Midbrain (tissue), 1 donor: ENCODE measurements at places on chromosomes 3 and 15.

GRCh38 chr15:101560722-101561583 lies 71.4 kb upstream of the PCSK6 start:
- DNase-seq, result no peak

- DNase-seq, result no peak
Measured at GRCh38 chr15:48577469-48577868, 68.0 kb downstream of the FBN1 start.

DNA sequence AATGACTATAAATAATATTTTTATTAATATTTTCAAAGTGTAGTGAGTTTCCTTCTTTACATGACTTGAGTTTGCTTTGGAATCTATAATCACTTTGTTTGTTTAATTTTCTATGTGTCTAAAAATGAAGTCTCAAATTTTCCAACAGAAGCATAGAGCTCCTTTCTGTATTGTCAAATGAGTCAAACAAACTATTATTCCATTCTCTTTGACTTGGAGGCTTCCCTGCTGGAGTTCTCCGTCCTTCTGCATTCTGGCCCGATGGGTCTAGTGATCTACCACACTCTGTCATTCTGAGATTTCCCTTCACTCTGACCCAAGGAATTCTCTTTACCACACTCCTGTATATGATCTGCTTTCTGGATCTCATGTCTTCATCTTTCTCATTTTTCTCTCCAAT lies 30.1 kb downstream of the POLR2M start:
- DNase-seq, result peak; percentile 15

GRCh38 chr3:39980781-39981180 lies 171.4 kb downstream of the MYRIP start:
- no peak for DNase-seq

DNA sequence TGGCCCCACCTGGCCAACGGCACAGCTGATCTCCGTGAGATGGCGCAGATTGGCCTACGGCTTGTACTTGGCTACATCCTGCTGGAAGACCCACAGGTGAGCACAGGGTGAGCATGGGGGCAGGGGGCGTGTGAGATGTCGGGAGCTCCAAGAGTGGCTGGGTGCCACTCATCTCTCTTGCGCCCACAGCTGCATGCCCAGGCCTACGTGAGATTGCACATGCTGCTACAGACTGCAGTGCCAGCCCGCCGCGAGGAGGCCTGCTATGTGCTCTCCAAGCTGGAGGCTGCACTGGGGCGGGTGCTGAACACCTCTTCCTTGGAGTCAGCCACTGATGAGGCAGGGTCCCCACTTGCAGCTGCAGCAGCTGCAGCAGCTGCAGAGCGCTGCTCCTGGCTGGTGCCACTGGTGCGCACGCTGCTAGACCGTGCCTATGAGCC lies 22.3 kb downstream of the NBEAL2 start:
- no peak for DNase-seq

DNA sequence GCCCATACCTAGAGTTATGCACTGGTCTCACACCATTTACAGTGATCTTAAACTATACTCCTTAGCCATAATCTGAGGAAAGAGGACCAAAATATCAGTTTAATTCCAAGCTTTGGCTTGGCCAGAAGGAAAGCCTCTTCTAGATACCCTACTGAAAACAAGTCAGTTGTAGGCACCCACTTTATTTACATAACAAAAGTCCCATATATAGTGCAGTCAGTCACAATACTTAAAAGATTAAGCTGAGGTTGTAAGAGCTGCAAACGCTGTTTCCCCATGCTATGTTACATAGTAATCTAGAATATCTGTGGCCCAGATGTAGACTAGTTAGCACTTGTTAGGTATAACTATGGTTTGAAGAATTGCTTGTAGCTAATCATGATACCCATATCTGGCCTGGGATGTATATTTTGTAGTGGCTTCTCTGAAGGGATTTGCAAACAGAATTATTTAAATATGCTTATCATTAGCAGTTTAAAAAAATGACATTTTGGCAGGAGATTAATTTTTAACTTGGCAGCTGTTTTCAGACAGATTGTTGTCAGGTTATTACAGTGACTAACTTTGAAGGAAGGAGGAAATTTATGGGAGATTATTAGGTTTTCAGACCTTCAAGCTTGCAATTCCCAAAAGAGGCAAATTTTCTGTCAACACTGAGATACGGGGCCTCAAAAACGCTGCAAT lies 160.4 kb upstream of the SLC2A2 start:
- DNase-seq, result no peak

- DNase-seq, result no peak
Measured at GRCh38 chr3:170154084-170154483, 27.4 kb downstream of the PHC3 start.

DNA sequence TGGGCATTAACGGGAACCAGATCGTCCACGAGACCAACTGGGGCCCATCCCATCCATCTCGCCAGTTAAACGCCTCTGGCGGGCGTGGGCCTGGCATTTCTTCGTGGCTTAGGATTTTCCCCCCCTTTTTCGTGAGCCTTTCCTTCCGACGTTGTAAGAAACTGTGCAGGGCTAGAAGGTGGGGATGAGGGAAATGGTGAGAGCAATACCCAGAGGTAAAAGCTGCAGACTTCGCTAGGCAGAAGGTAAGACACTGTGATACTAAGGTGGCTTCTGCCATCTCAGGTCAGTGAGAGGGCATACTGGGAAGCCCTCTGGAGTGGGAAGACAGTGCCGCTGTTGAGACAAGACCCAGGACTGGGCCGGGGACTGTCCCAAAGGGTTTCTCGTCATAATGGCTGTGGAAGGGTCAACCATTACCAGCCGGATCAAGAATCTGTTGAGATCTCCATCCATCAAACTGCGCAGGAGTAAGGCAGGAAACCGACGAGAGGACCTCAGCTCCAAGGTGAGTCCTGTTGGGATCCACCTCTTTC lies 666 bp downstream of the MAPKBP1 start:
- DNase-seq, result no peak

GRCh38 chr15:88664151-88664778 lies 25.4 kb downstream of the ISG20 start:
- DNase-seq, result peak; percentile 50

- no peak for DNase-seq
Measured at GRCh38 chr3:127680798-127681221, 8.1 kb downstream of the ABTB1 start.

DNA sequence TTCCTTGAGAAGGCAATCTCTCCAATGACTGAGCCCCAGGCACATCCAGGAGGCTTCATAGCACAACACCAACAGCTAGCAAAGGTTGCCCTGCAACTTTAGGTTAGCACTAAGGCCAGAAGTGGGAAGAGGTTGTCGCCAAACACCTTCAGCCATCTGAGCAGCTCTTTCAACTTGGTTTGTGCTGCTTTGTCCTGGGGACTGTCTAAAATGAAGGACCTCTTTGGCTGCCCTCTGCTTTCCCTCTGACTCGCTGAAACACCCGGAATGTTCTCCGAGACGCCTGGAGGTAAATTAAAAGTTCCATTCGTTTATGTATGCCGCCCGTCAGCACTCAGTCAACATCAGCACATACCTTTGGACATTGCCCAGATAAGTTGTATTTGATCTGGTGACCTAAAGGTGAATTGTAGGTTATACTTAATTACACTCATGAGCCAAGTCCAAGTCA lies 121.2 kb upstream of the NR2F2 start:
- DNase-seq, result no peak

DNA sequence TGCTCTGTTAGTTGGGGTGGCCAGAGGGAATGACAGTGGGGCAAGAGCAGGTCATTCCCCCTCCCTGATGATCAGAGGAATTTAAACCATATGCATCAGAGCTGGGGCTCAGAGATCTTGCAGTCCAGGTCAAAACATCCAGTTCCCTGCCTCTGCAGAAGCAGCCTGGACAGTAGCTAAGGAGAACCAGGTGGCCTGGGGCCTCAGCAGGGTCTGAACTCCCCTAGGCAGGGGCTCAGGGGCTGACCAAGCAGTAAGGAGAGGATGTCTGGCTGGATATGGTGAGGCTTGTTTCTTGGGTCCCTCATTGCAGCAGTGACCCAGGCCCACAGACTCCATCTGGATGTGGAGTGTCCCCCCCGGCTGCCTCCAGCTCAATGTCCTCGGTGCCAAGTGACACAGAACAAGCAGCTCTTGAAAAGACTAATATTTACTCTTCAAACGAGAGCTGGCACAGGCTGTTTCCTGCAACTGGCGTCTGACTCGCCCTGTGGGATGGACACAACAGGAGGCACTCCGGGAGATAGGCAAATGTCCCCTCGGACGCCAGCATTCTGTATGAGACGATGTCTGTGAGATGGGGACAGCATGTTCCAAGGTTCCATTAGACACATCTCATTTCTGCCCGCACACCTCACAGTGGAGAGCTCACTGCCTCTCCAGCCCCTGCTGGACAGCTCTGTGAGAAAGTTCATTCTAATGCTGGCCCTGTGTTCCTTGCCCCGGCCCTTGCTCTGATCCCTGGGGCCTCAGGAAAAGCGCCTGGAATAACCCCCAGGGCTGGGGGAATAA lies 37.1 kb downstream of the SEC22C start:
- peak; percentile 25 for DNase-seq

GRCh38 chr3:142648950-142649349 lies 52.8 kb downstream of the PLS1 start:
- no peak for DNase-seq

- no peak for DNase-seq
Measured at GRCh38 chr15:89772932-89773583, 3.1 kb upstream of the MESP2 start.

- DNase-seq, result no peak
Measured at GRCh38 chr3:194503081-194503531, 16.3 kb upstream of the ATP13A3 start.

GRCh38 chr15:76866008-76866407 lies 39.1 kb downstream of the SCAPER start:
- DNase-seq, result no peak

GRCh38 chr3:139521144-139521543 lies 18.4 kb downstream of the RBP1 start:
- no peak for DNase-seq

DNA sequence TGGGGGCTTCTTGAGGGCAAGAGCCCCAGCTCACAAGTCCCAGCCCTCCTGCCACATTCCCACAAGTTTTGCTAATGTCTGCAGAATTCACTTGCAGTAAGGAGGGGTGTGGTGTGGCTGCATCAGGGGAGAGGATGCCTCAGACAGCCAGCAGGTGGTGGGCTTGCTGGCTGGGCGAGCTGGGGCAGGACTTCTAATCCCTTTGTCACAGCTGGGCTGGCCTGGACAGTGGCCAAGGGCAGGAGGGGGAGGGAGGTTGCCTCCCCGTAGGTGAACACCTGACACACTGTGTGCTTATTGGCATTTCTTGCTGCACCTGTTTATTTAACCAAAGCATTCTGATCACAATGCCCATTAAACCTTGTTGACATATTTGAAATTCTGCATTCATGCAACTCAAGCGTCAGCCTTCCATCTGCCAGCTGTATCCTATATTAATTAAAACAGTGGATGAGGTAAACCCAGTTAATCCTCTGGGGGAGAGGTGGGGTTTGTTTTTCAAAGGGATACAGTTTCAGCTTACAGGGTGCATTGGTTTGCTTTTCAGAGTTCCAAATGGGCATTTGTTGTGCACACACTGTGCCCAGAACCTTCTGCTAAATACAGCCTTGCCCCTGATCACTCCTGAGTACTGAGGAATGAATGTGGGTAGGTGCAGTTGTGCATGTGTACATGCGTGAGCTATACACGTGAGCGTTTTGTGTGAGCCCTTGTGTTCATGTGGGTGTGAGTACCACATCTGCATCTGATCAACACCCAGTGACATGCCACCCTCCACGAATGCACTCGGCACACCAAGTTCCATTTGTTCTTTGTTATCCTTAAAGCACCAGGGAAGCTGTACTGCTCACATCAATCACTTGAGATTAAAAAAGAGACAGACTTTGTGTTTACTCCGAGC lies 268.7 kb downstream of the XXYLT1 start:
- no peak for DNase-seq

GRCh38 chr3:12509466-12509865 lies 25.2 kb downstream of the TSEN2 start:
- no peak for DNase-seq

DNA sequence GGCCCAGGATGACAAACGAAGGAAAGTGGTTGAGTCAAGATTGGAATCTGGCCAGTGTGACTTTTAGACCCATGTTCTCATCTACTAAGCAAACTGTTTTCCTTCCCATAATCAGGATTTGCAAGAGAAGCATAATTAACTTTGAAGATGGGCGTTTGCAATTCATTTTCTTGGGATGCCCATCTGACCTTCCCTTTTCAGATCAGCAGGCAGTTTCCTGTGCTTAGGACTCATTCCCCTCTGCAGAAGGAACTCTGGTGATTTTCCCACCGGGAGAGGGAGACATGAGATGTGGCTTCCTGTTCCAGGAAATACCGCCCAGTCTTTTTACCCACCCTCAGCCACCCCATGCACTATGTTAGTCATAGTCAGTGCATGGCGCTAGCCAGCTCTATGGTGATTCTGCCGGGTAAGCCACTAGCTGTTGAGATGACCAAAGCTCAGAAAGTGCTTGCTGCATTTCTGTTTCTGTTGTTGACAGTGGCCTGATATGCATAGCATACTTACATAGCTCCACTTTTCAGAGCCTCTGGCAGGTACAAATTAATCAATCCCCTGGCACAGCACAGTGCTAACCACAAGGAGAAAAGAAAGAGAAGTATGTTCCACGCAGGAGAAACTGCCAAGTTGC lies 129.4 kb downstream of the VGLL4 start:
- DNase-seq, result no peak

GRCh38 chr15:41561777-41562145 lies 2.7 kb downstream of the TYRO3 start:
- peak; percentile 89 for DNase-seq

DNA sequence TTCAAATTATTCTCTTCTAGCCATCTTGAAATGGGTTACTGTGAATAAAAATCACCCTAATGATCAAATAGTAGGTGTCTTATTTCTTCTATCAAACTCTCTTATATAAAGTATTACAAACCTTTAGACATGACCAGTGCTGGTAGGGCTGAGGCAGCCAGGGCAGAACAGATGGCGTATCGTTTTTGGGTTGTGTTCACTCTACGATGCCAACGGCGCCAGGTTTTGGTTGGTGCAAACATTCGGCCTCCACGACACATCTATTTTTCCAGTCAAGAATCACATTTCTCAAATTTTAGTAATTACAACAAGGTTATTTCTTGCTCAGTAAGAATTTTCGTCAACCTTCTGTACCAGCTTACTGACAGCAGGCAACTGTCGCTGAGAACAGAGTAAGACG lies 2.2 kb downstream of the RPL4 start:
- DNase-seq, result no peak

- no peak for DNase-seq
Measured at GRCh38 chr3:134898181-134898754, 103.2 kb downstream of the EPHB1 start.

GRCh38 chr3:132840201-132840700 lies 118.0 kb upstream of the NPHP3 start:
- DNase-seq, result peak; percentile 57

- no peak for DNase-seq
Measured at GRCh38 chr3:33360136-33360825, 79.9 kb downstream of the UBP1 start.

GRCh38 chr3:194462936-194463335 lies 23.9 kb downstream of the ATP13A3 start:
- no peak for DNase-seq

DNA sequence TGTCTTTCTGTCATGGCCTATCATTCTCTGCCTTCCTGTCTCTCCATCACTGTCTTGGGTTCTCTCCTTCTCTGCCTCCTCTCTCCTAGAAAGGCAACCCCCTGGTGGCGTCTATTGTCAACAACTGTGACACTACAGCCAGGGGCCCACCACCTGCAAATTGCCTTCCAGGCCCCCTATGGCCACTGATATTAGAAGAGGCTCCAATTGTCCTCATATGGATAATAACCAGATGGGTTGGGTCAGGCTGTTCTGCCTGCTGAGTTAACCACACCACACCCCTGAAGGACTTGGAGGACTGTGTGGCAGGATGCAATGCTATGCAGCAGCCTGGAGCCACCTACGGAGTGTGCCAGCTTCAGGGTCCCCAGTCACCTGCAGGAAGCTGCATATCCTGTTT lies 665.0 kb downstream of the NTRK3 start:
- DNase-seq, result no peak
